D721Med (cell line): ENCODE measurements at places on chromosomes 5 and 9.

- no peak for DNase-seq
These were observed 39.4 kb downstream of the ZSWIM6 start for GRCh38 chr5:61371474-61371873.

DNA sequence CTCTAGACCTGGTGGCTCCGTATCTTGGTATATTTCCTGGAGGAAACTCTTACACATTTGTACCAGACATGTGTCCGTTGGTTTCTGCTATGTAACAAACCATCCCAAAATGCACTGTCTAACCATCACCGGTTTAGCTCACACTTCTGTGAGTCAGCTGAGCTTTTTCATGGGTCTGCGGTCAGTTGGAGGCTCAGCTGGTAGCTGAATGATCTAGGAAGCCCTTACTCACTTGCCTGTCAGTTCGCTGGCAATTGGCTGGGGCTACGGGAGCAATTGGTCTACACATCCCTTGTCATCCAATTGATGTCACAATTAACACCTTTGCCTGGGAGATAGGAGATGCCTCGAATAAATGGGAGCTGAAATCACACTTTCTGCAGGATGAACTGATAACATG, 11.6 kb upstream of the WHRN start:
- DNase-seq = no peak

GRCh38 chr5:116466727-116467464, 107.7 kb downstream of the SEMA6A start:
- DNase-seq = no peak

DNA sequence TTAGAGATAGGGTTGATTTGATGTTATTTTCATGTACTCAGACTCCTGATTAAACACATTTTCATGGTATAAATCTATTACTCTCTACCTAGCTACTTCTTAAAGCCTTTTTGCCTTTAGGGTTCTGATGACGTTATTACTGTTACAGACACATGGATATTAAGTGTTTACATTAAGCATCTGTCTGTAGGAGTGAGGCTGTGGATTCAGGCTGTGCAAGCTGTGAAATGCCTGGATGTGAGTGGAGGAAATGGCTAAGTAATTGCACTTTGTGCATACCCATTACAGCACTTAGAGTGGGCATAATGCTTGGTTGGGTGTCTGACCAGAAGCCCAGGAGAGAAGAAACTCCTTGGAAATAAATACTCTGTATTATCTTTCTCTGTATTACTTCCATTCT, 186.8 kb downstream of the SNX18 start:
- DNase-seq = no peak

GRCh38 chr5:181245427-181246275, 1.9 kb upstream of the RACK1 start:
- DNase-seq = no peak

GRCh38 chr9:7289773-7290172, 509.8 kb downstream of the DMAC1 start:
- DNase-seq = no peak

GRCh38 chr9:14277244-14277643, 36.7 kb downstream of the NFIB start:
- DNase-seq = no peak

GRCh38 chr5:80860924-80861613, 99.1 kb upstream of the RASGRF2 start:
- DNase-seq = no peak

DNA sequence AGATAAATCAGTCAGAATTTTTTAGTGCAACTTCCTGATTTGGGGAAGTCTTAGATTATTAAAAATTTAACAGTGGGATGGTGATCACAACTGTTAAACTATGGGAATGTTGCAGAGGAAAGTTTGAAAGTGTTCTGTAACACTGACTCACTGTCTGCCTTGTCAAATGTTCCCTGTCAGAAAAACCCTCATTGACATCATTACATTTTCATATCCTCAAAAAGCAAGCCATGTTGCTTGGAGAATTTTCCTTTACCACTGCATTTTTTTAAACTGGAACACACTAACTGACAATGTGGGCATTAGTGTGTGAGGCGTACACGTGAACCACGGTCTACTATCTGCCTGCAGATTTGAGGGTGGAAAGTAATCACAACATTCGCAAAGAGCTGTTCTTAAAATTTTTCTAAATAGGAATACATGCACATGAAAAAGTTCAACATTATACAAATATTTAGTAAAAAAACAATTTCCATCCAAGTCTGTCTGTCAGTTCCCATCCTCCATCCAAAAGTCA, 28.6 kb upstream of the IL7R start:
- DNase-seq = no peak

DNA sequence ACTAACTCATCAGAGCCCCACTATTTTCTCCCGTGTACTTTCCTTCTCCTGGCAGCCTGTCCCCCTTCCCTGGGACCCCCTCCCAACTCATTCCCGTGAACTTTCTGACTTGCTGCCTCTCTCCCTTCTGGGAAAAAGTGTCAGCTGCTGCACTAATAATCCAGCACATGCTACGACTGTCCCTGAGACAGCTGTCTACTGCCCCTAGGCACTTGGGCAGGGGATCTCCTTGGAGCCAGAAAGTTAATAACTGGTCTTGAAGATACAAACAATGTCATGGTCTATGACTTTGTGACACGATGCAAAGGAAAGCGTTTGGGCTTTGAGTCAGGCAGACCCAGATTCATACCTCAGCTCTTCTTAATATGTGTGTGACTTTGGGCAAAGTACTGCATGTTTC, 10.1 kb upstream of the RNF183 start:
- no peak for DNase-seq

- DNase-seq = no peak
These were observed 198.6 kb upstream of the SH3GL2 start for GRCh38 chr9:17380126-17380861.

GRCh38 chr5:169978714-169979113, 1.6 kb downstream of the INSYN2B start:
- DNase-seq = no peak
